Germinal center (tissue), 1 donor: ENCODE measurements at places on chromosomes 1 and 21.

- DNase-seq = no peak
Measured at GRCh38 chr1:226863446-226863845, 7.0 kb upstream of the PSEN2 start.

DNA sequence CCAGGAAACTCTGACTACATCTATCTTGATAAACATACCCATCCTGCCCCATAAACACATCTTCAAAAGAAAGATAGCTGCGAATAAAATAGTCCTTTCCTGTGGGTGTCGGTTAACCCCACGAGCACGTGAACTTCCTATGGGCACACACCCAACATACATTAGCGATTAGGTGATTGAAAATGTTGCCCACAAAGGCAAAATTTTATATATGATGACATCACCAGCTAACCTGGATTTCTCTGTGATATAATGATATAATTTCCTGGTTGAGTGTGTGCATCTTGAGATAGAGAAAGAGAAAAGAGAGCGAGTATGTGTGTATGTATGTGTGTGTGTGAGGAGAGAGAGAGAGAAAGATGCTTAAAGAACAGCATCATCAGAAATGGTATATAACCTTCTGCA is 296.1 kb downstream of the PTPRC start:
- DNase-seq = no peak

- DNase-seq = no peak
Measured at GRCh38 chr1:115596080-115596780, 45.5 kb upstream of the VANGL1 start.

GRCh38 chr1:220432408-220432807 is 95.5 kb upstream of the MARK1 start:
- no peak for DNase-seq

GRCh38 chr21:44910229-44911067 is 10.3 kb downstream of the ITGB2 start:
- DNase-seq = no peak

GRCh38 chr1:6420454-6421042 is 829 bp upstream of the HES2 start:
- DNase-seq = no peak

GRCh38 chr1:8382608-8383505 is 64.9 kb downstream of the SLC45A1 start:
- DNase-seq = no peak

GRCh38 chr1:36381405-36381804 is 4.3 kb downstream of the STK40 start:
- DNase-seq = no peak

DNA sequence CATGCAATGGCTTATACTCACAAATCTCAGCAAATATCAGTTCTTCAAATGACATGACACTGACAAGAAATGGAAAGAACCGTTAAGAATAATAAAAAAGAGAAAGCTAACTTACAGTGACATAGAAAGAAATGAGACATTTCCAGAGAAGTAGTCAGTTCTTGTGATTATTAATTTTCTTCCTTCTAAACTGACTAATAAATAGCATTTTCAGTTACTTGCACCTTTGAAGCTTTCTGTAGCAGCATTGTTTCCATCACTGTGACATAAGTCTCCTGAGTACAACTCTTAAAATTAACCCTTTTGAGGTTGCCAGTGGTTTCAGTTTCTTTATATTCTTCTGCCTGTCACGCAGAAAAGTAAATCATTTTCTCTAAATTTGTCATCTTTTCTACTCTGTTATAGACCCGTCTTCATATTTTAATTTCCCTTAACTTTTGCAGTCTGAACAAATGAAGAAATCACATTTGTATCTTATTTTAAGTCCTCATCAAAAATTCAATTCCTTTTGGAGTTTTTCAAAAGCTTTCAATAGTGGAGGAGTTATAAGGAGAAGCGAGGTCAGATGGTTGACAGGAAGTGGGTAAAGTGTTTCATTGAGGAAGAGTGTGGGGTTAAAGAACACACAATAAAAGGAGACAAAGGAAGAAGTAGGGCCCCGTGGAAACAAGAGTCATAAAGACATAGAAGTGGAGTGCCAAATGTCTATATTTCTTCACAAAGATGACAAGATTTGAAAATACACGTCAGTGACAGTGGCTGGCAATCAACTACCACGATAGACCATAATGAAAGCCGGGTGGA is 57.9 kb upstream of the S1PR1 start:
- DNase-seq = no peak

DNA sequence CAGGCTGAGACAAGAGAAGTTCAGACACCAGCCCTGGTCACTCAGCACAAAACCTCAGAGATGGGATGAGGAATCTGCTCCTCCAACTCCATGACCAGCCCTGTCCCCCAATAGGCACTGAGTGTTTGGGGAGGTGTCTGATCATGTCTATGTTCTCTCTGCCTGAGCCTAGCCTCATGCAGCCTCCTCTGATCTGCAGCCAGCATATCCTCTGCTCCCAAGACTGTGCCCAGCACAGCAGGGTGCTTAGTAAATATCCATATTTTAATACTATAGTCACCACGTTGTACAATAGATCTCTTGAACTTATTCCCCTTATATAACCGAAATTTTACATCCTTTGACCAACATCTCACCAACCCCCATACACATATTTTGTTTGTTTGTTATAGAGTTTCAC is 202.9 kb downstream of the MATN1 start:
- DNase-seq = no peak

- DNase-seq = no peak
Measured at GRCh38 chr21:40853956-40854688, 7.2 kb upstream of the DSCAM start.

DNA sequence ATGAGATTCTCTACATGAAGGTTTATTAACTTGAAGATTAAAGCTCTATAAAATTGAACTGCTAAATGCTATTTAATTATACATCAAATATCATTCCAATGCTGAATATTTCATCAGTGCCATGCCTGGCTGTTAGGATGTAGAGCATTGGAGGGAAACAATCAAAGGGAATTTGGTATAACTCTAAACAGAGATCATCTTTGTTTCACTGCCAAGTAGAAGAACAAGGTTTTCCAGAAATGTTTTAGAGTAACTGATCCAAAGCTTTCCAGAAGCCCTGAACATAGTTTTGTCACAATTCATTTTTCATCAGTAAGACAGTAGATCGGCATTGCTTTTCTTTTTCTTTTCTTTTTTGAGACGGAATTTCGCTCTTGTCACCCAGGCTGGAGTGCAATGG is 5.9 kb upstream of the DSTYK start:
- no peak for DNase-seq

DNA sequence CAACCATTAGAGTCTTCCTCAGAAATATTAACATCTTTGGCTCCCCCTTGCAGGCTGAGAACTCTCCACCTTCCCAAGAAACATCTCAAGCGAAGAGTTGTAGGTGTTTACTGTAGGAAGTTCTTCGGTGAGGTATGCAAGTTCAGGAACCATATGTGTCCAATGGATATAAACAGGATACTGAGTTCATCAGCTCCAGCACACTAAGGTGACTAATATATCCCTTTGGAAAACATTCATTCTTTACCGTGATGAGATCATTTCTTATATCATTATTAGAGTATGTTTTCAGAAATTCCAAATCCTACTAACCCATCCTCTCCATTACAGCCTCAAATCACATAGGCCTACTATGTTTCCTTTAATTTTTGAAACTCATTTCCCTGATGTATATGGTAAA is 37.3 kb upstream of the PRMT6 start:
- no peak for DNase-seq

DNA sequence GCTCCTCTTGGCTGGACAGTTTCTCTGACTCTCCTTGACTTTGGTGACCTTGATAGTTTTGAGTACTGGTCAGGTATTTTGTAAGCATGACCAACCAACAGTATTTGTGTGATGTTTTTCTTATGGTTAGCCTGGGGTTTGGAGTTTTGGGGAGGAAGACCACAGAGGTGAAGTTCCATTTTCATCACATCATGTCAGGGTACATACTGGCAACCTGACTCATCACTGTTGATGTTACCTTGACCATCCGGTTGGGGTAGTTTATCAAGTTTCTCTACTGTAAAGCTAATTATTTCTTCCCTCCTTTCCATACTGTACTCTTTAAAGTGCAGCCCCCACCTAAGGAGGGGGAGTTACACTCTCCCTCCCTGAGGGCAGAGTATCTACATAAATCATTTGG is 13.4 kb downstream of the OSCP1 start:
- DNase-seq = no peak

- DNase-seq = no peak
Measured at GRCh38 chr1:168287237-168287664, 6.6 kb downstream of the TBX19 start.

GRCh38 chr1:85544689-85545215 is 35.8 kb upstream of the CCN1 start:
- no peak for DNase-seq

- no peak for DNase-seq
Measured at GRCh38 chr21:39737376-39738000, 7.5 kb upstream of the IGSF5 start.

- DNase-seq = no peak
Measured at GRCh38 chr1:39210649-39211048, 6.2 kb downstream of the MACF1 start.

DNA sequence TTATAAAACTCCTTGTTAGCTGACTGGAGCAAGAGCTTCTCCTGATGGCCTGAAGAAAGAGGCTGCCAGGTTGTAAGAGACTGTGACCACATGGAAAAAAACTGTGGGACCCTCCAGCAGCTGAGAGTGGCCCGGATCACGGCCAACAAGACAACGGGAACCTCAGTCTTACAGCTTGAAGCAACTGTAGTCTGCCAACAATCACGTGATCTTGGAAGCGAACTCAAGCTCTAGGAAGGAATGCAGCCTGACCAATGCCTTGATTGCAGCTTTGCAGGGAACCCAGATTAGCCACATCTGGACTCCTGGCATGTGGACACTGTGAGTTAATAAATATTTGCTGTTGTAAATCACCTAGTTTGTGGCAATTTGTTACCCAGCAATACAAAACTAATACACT is 442.6 kb upstream of the PRMT6 start:
- no peak for DNase-seq

DNA sequence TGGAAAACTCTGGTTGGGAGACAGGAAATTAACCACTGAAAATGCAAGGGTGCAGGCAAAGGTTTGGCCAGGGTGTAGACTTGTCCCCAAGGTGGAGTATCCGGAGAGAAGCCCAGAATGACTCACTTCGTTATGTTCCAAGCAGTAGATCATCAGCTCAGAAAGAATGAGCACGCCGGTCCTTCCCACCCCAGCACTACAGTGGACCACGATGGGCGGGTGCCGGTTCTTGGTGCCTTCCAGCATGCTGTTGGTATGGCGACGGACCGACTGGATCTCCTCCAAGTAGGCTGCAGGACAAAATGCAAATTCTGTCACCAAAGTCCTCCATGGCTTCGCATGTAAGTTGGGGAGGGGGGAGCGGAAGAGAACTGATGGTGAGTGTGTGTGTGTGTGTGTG is 83.4 kb downstream of the SMYD2 start:
- DNase-seq = no peak

GRCh38 chr21:45322231-45322959 is 34.7 kb upstream of the POFUT2 start:
- no peak for DNase-seq

GRCh38 chr21:27206368-27206982 is 239.6 kb upstream of the ADAMTS5 start:
- DNase-seq = no peak

GRCh38 chr1:19878637-19878985 is 3.6 kb upstream of the OTUD3 start:
- no peak for DNase-seq

DNA sequence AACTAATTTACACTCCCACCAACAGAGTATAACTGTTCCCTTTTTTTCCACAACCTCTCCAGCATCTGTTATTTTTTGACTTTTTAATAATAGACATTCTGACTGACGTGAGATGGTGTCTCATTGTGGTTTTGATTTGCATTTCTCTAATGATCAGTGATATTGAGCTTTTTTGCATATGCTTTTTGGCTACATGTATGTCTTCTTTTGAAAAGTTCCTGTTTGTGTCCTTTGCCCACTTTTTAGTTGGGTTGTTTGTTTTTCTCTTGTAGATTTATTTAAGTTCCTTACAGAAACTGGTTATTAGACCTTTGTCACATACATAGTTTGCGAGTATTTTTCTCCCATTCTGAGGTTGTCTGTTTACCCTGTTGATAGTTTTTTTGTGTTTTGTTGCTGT is 375.2 kb downstream of the MATN1 start:
- no peak for DNase-seq

DNA sequence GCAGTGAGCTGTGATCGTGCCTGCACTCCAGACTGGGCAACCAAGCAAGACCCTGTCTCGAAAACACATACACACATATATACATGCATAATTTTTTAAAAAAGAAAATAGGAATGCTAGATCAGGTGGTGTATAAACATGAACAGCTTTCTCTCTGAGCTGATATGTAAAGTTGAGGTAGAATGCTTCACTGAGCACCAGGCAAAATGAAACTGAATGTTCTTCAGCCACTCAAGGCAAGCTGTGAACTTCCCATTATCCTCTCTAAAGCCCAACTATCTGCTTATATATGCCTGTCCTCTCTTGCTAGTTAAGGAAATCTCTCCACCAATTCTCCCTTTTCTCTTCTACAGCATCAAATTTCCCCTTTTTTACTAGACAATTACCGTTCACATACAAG is 93.0 kb downstream of the NUF2 start:
- peak; percentile 13 for DNase-seq

DNA sequence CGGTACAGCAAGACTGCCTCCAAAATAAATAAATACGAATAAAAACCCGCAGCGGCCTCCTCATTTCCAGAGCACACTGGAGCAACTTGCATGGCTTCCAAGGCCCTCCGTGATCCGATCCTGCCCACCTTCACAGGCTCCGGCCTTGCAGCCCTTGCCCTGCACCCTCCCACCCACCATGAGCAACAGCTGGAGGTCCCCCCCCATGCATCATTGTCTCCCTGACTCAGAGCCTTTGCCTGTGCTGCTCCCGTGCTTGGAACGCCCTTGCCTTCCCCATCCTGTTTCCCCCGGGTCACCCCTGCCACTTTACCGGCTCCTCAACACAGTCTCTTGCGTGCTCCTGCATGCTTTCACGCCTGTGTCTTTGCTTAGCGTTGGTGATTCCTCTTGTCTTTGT is 71.0 kb upstream of the ANGPTL1 start:
- no peak for DNase-seq

- DNase-seq = no peak
Measured at GRCh38 chr1:20061866-20062265, 8.1 kb upstream of the PLA2G5 start.
